GDM1 (cell line): ENCODE measurements at places on chromosomes 16 and 17.

- no peak for DNase-seq
Measured at GRCh38 chr17:65891231-65891735, 300.6 kb downstream of the CEP112 start.

DNA sequence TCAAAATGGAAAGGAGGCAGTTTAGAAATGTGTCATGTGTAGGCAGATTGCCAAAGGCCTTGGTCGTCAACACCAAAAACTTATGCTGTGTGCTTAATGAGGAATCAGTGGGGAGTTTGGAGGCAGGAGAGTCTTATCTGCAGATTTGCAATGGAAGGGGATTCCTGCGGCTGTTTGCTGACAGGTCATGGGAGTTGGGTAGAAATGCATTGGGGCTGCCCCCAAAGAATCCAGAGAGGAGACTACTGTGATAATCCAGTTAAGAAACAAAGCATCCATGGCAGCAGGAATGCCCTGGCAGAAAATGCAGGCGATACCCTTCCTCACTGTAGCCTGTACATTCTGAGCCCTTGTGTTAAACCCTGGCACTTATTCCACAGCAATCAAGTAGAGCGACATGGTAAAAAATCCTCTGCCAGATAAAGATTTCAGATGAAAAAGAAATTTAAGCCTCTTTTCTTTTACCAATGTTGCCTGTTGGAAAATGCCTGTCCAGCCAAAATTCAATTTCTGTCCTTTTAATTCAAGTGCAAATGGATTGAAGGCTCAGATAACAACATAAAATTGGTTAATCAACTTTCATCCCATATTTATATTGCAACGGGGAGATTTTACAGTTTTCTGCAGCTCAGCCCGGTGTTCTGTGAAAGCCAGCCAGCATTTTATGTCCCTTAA is 491.0 kb upstream of the CDH5 start:
- no peak for DNase-seq

- DNase-seq = no peak
Measured at GRCh38 chr17:64950871-64951270, 31.6 kb upstream of the LRRC37A3 start.

- no peak for DNase-seq
Measured at GRCh38 chr16:89484041-89484501, 6.3 kb downstream of the ANKRD11 start.

- DNase-seq = no peak
Measured at GRCh38 chr17:795276-795675, 13.1 kb downstream of the MRM3 start.

DNA sequence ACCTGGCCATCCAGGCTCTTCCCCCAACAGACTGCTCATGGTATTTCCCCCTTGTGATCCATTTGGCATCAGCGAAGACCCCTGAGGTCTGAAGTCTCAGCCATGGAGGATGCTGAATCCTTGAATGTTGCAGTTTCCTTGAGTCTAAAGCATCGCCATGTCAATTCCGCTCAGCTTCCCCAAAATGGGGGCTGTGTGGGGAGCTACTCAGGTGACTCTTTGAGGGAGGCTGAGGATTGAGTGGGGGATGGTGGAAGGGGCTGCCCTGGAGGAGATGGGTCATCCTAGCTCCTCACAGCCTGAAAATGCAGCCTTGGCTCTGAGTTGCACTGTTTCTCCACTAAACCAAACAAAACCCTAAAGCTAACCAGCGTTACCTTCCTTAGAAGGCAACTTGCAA is 2.6 kb downstream of the C16orf78 start:
- DNase-seq = no peak

- DNase-seq = no peak
Measured at GRCh38 chr17:5097101-5097834, 14.4 kb downstream of the ZNF232 start.

DNA sequence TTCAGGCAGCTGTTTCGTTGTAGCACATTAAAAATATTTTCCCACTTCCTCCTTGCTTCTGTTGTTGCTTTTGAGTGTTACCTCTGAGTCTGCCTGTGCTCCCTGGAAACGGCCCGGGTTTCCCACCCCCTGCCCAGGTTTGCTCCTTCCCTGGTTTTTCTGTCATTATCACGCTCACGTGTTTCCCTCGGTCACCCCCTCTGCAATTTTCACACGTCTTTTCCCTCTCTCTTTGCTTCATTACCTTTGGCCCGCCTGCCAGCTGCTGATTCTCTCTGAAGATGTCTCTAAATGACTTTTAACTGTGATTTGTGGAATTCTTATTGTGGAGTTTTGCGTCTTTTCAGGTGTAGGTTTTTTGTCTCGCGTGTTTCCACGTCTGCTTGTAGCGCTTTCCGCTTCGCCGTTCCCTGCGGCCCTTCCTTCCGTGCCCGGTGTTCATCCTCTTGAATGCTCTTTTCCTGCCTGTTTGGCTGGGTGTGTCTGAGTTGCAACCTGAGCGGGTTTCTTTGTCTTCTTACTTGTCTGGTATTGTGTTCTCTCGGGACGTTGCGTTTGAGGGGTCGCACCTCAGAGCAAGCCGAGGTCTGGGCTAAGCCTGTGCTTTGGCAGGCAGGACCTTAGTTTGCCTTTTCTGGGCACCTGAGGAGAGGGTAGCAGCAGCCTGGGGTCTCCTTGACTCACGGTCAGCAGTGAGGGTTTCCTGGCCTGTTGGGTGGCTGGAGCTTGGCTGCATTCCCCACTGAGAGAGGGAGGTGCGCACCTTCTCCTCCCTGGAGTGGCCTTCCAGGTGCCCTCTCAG is 96.3 kb upstream of the ZNF750 start:
- DNase-seq = no peak

DNA sequence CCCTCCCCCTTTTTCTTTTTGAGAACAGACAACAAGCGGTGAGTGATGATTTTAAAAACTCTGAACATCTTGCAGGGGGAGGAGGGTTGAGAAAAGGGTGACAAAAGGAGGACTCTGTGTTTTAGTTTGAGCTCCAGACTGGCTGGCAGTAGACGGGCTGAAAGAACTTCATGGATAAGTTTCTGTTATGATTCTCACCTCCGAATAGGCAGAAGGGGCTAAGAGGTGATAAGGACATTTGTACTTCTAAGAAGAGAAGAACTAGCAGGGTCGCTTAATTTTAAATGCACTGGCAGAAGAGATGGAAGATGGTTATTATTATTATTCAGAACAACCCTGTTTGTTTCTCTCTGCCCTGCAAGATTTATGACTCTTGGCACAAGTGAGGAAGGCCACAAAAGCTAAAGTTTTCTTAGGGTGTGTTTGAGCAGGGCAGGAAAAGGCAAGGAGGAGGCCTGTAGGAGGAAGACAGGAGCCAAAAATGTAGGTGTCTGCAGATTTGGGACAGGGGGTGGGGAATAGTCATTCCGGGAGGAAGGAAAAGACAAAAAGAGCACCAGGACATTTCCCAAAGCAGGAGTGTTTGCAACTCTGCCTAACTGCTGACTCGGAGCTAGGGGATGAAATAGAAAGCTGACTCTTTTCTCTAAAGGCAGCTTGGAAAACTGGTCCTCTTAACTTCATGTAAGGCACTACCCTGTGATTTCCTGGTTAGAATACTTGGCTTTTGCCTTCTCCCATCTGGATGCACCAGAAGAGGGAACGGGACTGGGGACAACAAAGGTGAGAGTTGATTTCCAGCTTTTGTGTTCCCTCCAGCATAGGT is 11.9 kb upstream of the HOXB2 start:
- no peak for DNase-seq

DNA sequence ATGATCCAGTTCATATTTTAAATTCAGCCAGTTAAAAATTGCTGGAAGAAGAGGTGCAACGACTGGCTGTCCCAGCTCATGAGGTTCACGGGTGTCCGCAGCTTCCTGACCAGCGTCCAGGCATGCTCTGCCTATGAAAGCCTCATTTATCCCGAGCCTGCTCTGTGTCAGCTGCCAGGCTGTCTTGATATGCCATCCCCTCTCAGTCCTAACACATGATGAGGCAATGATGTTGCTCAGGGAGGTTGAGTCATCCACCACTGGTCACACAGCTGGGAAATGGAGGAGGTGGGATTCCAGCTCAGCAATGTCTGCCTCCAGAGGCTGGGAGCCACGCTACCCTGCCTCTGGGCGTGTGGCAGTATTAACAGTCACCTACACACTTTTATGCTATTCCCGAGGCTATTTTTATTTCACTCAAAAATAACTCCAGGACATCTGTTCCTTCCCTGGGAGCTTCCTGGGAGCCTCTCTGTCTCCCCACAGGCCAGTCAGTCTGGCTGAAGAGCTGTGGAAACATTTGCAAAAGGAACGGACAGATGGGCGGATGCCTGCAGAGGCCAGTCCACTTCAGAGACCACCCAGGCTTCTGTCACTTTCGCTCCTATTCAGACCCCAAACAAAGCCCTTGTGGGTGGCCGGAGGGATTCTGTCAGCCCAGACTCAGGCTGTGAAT is 22.5 kb downstream of the RAB11FIP4 start:
- no peak for DNase-seq

- DNase-seq = peak; percentile 27
Measured at GRCh38 chr16:11597235-11598095, 10.7 kb upstream of the LITAF start.

GRCh38 chr17:7676533-7676932 is 10.8 kb downstream of the TP53 start:
- no peak for DNase-seq

GRCh38 chr16:78996790-78997189 is 603.7 kb downstream of the MAF start:
- DNase-seq = no peak
